Activated CD4-positive, alpha-beta T cell treated with anti-CD3 and anti-CD28 coated beads for 1 hour (primary cell): ENCODE measurements at places on chromosomes 4 and X.

GRCh38 chr4:112550728-112551127, 34.7 kb upstream of the NEUROG2 start:
- no peak for DNase-seq

DNA sequence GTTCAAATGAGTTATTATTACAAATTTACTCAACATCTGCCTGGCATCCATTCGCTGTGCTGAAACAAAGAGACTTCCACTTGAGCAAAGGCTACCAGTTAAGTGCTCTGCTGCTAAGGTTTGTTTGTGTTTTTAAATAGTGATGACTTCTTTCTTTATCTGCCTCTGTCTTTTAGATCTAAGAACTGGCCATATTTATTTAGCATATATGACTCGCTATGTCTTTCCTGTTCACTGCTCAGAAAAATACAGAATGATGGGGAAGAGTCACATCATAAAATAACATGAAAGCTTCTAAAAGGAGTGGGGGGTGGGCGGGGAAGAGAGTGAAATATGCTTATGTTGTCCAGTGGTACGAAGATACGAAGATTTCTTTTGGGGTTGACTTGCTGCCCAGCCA, 322.2 kb downstream of the GPAT3 start:
- no peak for DNase-seq

GRCh38 chr4:144787365-144788258, 141.7 kb downstream of the HHIP start:
- no peak for DNase-seq

GRCh38 chrX:65392284-65392683, 142.3 kb downstream of the LAS1L start:
- DNase-seq, result no peak

DNA sequence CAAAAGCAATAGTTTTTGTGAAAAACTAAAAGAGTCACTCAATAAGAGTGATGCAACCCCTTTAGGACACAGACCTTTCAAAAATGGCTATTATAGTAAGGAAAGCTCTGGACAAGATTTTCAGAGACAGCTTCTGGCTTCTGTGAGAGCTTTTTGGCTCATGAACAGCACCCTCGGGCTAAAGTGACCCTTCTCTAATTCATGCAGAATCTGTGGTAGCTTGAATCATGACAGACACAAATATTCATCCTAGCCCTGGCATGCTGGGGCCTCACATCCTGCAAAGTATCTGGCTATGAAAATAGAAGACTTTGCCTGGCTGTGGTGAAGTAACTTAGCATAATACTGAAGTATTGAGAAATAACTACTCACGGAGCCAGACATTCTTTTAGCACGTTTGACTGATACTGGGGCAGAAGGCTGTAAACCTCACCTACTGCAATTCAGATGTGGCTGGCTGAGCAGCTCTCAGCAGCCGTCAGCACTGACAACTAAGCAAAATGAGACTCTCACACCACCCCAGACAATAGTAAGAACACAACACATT, 327.3 kb downstream of the MAPK10 start:
- DNase-seq, result no peak

DNA sequence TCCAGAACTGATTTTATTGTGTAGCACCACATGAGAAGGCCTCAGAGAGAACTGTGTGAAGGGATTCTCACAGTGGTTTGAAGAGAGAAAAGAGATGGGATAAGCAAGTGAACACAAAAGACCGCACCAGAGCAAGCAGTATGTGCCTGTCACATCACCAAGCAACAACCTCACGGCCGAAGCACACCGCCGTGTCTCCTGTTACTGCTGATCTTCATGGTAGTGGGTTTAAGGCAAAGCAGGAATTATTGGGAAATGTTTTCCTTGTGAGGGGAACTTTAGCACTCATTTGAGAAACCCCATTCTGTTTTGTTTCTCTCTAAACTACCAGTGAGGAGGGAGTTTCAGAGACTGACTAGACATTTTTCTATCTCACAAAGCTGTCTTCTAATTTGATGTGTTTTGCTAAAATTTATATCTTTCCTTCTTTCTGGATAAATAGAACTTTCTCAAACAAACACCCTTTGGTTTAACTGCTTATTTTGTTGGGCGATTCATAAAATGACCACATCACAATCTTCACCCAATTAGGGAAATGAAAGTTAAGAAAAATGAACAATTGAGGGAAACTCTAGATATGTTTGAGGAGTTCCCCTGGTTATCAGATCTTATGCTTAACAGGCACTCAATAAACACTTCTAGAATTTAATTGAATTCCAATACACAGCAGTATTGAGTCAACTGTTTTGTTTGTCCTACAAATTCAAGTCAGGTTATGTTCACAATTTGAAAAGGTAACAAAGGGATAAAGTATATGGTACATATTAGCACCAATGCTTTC, 16.5 kb downstream of the SH3KBP1 start:
- DNase-seq, result no peak

DNA sequence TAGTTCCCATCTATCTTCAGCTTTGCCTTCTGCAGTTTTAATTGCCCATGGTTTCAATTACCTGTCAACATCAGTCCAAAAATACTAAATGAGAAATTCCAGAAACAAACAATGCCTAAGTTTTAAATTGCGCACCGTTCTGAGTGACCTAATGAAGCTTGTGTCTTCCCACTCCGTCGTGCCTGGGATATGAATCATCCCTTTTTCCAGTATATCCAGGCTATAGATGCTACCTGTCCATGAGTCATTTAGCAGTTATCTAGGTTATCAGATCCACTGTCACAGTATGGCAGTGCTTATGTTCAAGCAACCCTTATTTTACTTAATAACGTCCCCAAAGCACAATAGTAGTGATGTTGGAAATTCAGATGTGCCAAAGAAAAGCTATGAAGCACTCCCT, 363.6 kb upstream of the FAM241A start:
- DNase-seq, result no peak

- no peak for DNase-seq
Observed at GRCh38 chr4:20119141-20119540, 132.6 kb upstream of the SLIT2 start.

GRCh38 chrX:150934453-150934852, 36.0 kb upstream of the CD99L2 start:
- no peak for DNase-seq

DNA sequence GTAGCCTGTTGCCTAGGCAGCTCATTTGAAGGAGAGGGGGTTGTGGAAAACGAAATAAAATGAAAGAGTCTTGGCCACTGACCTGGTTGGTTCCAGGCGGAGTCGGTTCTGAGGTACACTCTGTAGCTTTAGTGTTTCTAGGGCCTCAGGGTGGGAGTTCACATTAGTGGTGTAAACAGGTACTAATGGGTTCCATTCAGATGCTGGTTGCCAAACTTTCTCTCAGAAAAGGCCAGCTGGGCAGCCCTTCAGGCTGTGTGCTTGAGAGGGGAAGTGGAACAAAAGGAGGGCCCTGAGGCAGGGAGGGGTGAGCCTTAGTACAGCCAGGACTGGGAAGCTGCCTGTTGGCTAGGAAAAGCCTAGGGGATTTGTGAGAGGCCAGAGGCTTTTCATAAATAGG, 24.8 kb downstream of the NHSL2 start:
- DNase-seq, result no peak

- no peak for DNase-seq
Observed at GRCh38 chr4:4446434-4446833, 59.5 kb downstream of the NSG1 start.

DNA sequence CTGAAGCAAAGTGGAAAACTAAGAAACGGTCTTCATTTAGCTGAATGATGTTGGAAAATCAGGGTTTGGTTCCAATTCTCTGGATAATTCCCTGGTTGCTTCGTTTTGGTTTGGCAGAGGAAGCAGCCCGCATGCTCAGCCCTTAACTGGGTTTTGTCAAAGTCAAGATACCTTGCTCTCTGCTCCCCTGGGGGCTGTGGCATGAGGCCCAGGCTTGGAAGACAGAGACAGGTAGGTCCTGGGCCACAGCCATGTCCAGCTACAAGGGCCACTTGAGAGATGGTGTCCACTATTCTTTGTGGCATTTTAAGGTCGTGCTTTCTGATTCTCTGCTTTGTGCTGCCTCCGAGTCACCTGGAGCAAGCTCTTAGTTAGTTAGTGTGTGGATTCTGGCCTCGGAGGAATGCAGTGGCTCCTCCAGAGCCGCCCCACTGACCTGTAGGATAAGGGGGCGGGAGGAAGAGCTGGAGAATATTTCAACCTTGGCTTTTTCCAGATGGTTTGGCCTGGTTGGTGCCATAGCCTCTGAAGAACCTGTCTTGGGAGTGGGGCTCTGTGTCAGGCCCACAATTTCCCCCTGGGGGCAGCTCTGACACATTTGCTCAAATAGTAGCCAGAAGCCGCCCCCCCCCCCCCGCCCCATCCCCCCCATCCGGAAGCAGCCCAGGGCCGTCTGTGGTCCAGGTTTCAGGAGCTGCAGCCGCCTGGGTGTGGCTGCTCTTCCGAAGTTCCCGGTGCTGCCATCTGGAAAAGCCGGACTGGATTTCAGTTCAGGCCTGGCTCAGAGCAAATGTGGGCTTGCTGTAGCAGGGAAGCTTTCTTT, 147.1 kb downstream of the NHS start:
- DNase-seq, result no peak

DNA sequence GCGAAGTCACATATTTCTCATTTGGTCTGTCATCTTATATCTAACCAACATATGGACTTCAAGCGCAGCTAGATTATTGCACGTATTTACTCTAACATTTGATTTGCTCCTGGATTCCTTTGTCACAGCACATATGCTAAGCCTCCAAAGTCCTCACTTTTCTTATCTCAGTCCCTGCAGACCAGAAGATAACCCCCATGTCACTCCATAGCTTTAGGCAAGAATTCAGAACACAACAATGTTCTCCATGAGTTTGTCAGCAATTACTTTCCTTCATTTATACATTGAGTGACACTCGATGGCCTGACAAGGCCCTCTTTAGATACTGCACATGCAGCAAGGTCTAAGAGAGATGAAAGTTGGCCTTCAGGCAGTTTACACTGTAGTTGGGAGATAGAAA, 4.8 kb upstream of the STATH start:
- DNase-seq, result no peak

DNA sequence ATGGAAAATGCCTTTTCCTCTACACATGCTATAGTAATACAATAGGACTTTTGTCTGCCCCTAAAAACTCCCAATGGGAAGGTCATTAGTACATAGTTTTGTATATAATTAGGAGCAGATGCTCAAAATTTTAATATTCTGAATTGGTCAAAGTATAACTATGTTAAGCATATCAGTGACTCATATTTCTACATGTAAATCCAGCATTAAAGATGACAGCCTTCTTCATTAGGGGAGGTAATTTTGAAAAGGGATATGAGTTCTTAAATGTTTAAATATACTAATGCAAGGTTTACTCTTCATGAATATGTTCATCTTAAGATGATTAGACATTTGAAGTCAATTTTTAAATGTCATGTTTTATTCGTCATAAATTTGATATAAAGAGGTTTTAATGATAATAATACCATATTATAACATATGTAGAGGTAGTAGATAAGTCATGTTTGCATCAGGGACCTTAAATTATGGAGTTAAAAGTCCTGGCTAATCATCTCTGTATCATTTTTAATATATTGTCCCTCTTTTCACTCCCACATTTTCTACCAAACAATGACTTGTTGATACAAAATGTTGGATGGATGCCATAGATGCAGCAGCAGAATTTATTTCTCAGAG, 218.8 kb downstream of the STPG2 start:
- DNase-seq, result no peak

DNA sequence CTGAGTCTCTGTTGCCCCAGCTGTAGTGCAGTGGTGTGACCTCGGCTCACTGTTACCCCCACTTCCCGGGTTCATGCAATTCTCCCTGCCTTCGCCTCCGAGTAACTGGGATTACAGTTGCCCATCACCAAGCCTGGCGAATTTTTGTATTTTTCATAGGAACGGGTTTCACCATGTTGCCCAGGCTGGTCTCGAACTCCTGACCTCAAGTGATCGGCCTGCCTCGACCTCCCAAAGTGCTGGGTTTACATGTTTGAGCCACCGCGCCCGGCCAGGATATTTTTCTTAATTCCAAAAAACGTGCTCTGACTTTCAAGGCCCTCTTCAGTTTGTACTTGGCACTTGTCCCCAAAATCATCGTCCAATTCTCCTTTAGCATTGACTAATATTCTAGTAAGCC, 129.2 kb upstream of the EPHA5 start:
- no peak for DNase-seq

- DNase-seq, result no peak
Observed at GRCh38 chrX:46791927-46792809, 33.2 kb upstream of the SLC9A7 start.

GRCh38 chrX:139484591-139484990, 45.9 kb upstream of the F9 start:
- no peak for DNase-seq

DNA sequence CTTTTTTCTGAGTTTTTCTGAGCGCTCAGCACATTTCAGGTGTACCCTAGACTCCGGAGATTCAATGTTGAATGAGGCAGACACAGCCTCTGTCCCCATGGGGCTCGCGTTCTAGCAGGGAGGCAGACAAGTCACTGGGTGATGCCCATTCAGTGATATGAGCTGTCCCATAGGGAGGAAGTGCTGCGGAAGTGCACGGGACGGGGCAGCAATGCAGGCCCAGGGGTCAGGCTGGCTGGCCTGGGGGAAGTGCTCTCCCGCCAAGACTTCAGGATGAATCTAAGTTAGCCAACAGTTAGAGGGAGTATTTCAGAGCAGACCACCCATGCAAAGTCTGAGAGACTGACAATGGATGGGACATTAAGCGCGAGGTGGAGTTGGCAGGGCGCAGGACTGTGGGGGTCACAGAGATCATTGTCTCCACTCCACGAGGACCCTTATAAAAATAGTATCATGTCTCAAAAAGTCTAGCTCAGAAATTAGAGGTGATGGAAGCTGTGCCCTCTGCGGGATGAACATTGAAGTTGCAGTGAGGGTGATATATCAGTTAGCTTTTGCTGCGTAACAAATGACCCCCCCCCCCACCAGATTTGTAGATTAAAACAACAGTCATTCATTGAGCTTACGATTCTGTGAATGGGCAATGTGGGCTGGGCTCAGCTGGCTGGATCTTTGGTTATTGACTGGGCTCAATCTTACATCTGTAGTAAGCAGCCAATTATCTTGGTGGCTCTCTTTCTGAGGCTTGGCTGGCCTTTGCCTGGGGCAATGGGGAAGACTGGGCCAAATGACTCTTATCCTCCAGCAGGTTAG, 16.4 kb downstream of the PSAPL1 start:
- DNase-seq, result no peak

- DNase-seq, result no peak
Observed at GRCh38 chr4:110062166-110062565, 136.2 kb downstream of the ELOVL6 start.

DNA sequence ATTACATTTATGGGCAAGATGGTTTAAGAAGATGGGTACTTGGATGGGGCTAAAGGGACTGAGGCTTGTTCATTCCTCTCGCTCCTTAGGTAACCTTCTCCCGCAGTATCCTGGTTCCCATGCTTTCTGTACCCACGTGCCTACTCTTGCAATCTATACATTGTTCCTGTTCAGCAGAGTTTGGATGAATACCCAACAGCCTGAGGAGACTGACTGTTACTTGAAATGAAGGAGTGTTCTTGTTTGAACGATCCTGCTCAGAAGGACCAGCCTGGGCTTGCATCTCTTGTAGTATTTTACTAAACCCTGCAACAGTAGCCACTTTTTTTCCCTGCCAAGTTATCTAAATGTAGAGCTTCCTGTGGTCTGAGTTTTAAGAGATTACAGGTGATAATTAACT, 33.7 kb upstream of the ADH6 start:
- DNase-seq, result no peak

GRCh38 chr4:15682242-15683142, 865 bp downstream of the FAM200B start:
- DNase-seq, result no peak

- DNase-seq, result no peak
Observed at GRCh38 chr4:86386817-86387415, 27.1 kb upstream of the MAPK10 start.

- DNase-seq, result no peak
Observed at GRCh38 chr4:4316150-4316495, 26.1 kb downstream of the ZBTB49 start.
